T follicular helper cell (primary cell): ENCODE measurements at places on chromosomes 12 and 14.
A peak's percentile ranks its signal among the peaks of the same experiment; 100 is the strongest.

GRCh38 chr14:35277179-35277578 lies 15.0 kb upstream of the PSMA6 start:
- DNase-seq, result no peak

DNA sequence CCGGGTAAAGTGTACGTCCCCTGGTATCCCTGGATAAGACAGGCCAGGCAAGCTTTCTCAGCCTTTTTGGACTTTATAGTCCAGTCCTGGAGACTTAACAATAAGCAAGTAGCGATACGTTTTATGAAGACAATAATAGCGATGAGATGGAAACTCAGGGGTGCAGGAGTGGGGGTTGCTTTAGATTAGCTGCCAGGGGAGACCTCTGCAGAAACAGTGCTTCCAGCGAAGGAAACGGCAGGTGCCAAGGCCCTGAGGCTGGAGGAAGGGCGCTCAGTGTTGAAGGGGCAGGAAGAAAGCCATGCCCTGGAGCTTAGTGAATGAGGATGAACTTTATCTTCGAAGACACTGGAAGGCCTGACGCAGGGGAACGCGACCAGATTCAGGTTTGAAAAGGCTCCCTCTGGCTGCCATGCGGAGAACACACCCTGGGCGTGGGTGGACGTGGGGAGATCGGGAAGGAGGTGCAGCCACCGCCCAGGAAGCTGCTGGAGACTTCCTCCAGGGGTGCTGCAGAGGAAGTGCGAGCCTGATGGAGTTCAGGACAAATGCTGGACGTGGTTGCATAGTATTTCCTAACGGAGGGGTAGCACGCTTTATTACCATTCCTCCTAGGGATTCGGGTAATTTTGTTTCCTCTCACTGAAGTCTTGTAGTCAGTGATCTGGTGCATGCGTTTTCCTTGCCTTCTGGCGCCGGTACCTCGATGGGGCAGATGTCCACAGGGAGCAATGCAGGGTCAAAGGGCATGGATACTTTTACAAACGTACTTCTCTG lies 26.1 kb upstream of the UBC start:
- DNase-seq, result peak; percentile 74

DNA sequence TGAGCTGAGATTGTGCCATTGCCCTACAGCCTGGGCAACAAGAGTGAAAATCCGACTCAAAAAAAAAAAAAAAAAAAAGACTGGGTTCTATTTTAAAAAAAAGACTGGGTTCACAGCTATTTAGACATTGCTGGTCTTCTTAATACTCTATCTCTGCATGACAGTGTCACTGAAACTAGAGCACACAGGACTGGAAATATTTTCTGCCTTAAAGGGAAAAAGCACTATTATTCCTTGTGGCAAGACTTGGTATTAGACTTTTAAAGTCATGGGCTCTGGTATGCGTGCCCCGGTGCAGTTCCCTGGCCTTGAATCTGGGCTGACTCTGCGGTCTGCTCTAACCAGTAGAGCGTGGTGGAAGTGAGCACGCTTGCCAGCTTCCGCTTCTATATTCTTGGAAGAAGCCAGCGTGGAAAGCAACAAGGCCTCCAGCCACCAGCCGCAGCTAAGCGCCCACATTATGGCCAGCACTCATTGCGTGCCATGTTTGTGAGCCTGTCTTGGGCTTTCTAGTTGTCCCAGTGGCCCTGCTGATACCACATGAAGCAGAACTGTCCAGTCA lies 31.3 kb downstream of the PRKAB1 start:
- DNase-seq, result no peak

- no peak for DNase-seq
Measured at GRCh38 chr12:131850856-131851559, 22.8 kb downstream of the MMP17 start.

DNA sequence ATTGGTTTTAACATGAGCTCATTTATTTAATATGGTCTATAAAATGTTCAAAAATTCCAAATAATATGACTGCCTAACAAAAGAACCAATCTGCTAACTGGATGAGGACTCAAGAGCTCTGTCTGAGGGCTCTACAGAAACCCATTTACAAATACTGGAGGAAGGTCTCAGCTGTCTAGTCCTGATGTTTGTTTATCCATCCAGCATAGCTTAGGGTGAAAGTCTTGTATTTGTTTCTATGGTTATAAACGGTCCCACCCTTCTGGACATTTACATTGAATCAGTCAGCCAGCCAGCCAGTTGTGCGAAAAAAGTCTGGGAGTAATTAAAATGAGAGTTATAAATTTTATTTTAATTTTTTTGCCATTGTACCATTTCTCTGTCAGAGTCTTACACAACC lies 220.7 kb downstream of the BMP4 start:
- DNase-seq, result no peak

DNA sequence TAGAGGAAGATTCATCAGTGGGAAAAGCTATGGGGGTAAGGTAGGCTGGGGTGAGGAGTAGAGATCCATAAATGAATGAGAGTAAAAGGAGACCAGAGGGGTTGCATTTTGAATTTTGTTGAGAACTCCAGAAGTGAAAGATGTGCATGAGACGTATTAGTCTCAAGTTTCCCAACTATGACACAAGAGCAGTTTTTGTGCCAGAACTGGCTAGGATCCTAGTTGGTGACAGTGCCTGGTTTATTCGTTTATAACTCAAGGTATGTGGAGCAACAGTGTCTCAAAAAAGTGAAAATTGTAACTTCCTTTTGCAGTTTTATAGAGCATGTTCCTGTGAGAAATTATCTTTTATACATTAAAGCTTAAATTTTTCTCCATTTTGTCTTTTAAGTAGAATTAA lies 377.0 kb downstream of the NPAS3 start:
- DNase-seq, result no peak

DNA sequence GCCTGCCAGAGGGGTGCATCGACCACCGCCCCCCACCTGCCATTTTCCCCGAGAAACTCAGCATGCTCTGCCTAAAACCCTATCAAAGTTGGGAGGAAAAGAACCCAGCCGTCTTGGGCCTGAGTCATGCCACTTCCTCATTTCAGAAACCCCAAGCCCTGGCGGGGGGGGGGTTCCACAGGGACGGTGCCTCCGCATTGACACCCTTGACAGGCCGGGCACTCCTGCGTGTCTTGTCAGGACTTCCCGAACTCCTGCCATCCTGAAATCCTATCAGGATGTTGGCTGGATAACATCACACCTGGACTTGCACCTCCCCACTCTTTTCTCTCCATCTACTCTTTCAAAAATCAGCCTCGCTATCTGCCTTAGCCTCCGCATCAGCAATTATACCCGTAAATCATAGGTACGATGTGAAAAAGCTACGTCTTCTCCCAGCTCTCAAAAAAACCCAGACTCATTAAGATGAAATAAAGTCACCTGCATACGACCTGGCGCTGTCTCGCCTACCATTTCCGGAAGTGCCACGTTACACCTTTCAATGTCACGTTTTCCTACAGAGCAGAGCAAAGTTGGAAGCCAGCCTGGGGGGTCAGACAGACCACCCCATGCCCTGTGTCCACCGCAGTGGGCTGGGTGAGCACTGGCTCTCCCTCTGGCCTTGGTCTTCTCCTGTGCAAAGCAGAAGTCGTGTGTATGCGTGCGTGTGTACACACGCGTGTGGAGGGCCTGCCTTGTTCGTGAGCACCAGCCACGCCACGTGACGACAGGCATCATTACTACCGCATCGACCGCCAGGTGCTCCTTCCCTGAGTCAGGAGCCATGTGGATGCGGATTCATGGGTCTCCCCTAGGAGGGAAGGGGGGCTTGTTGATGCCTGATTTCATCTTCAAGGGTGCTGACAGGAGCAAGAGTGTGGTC lies 96.7 kb downstream of the RFLNA start:
- DNase-seq, result peak; percentile 10

DNA sequence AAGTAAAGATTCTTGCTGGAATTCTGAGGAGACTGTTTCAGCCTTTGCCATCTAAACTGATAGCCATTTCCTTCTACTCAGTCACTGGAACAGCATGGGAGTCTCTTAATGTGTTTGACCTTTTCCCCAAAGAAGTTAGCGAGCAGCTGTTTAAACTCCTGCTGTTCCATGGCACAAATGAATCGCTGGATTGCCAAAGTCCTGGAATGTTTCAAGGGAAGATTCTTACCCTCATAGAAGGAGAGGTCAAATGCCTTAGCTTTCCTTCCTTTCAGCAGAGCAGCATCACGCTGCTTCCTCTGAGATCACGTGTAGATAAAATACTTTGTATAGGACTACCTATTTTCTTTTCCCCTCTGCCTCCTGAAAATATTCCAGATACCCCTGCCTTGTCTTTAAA lies 10.5 kb upstream of the NR2C1 start:
- no peak for DNase-seq

GRCh38 chr14:22549981-22550673 lies 38.9 kb downstream of the DAD1 start:
- DNase-seq, result peak; percentile 57

DNA sequence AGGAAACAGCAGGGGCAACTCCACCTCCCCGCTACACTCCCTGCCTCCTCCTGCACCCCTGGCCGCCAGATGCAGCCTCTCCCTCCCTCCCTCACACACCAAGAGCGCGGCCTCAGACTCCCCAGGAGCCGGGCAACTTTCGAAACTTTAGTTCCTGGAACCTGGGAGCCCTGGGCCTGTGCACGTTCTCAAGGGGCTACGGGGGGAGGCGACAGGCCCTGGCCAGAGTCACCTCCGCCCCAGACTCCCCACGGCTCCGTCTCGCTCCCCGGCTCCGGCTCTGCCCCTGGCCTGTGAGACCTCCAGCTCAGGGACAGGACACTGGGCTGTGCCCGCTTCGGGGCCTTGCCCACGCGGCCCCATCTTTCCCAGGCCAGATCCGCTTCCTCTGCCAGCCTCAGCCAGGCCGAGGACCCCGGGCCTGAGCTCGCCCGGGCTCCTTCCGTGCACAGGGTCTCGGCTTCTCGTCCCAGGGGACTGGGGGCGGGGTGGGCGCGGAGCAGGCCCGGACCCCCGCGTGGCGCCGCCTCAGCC lies 5.5 kb downstream of the AMN start:
- DNase-seq, result no peak

GRCh38 chr14:75229661-75230139 lies 48.9 kb upstream of the FOS start:
- no peak for DNase-seq
